ENCODE measurements at places on chromosomes 16 and 17.

- DNase-seq, result no peak
Observed at GRCh38 chr17:27282054-27282551, 11.8 kb upstream of the WSB1 start.

- peak; percentile 7 for DNase-seq
Observed at GRCh38 chr17:49910094-49910857, 58.7 kb upstream of the DLX4 start.

DNA sequence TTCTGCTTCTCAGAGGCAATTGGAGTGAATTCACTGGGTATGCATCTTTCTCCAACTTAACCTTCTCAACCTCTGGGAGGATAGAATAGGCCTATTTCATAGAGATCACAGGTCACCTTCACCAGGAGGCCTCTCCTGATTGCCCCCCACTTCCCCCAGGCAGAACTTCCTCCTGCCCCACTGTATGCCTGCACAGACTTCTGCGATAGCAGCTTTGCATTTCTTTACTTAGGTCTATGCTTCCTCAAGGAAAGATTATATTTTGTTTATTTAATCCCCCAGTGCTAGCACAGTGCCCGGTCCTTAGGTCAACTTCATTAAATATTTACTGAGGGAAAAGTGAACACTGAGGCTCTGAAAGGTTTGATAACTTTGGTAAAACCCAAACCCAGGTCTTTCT, 19.9 kb downstream of the MYO18A start:
- no peak for DNase-seq

- DNase-seq, result no peak
Observed at GRCh38 chr17:2901582-2901981, 105.3 kb downstream of the RAP1GAP2 start.

- no peak for DNase-seq
Observed at GRCh38 chr17:77248216-77249114, 107.7 kb downstream of the SEC14L1 start.

GRCh38 chr17:10815319-10815718, 11.4 kb upstream of the TMEM238L start:
- DNase-seq, result no peak

DNA sequence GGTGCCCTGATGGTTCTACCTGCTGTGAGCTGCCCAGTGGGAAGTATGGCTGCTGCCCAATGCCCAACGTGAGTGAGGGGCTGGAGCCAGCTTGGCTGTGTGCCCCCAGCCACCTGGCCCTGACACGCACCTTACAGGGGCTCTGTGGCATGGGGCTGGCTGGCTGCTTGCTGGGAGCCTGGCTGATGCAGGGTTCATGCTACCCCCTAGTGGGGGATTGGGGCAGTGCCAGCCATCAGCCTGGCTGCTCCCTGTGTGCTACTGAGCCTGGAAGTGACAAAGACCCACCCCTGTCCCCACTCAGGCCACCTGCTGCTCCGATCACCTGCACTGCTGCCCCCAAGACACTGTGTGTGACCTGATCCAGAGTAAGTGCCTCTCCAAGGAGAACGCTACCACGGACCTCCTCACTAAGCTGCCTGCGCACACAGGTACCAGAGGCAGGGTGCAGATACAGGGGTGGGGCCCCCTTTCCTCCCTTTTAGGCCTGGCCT, 5.7 kb downstream of the GRN start:
- DNase-seq, result peak; percentile 75

DNA sequence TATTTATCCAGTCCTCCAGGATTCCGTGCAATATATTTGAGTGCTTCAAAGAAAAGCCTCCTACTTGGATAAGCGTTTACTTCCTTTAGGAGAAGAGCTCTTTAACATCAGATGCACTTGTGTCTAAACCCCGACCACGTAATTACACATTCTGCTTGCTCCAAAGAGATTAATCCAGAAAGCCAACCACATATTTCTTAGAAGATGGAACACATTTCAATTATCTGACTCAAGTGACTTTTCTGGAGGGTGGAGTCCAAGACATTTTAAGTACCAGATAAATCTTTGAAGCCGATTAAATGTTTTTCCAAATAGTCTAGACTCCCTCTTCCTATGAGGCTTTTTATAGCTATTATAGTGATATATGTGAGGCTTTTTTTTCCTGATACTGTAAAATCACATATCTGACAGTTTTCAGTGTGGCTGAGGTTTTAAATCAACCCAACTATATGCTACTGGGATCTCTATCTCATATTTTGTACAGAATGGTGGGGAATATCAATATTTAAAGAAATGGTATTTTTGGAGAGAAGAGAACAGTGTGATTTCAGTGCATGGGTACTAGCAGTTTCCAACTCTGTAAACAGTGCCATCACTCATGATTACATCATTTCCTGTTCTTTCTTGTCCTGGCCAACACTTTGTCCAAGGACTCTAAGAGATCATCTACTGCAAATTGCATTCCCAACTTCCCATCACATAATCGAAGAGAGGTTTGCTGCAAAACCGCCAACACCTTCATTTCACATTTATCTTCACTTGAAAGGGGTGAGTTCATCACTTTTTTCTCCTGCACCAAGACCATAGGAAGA, 192.4 kb upstream of the HSBP1 start:
- no peak for DNase-seq

GRCh38 chr16:75420987-75421819, 12.1 kb downstream of the CFDP1 start:
- peak; percentile 29 for DNase-seq

DNA sequence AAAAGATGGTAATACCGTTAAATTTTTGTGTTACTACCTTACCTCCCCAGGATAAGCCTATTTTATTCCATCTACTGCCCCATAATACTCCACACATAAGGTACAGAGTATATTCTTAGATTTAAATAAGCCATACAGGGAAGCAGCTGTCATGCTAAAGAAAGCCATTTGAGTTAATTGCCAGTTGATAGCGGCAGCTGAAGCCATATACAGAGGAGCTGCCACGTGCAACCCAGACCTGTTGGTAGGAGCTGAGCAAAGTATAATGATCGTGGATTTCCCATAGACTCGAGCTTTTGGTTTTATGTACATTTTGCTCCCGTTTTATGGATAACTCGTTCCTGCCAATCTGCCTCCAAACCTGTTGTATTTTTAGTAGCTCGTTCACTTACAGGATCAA, 12.0 kb downstream of the CPSF4L start:
- no peak for DNase-seq

GRCh38 chr16:3807425-3808123, 72.9 kb downstream of the CREBBP start:
- DNase-seq, result no peak

DNA sequence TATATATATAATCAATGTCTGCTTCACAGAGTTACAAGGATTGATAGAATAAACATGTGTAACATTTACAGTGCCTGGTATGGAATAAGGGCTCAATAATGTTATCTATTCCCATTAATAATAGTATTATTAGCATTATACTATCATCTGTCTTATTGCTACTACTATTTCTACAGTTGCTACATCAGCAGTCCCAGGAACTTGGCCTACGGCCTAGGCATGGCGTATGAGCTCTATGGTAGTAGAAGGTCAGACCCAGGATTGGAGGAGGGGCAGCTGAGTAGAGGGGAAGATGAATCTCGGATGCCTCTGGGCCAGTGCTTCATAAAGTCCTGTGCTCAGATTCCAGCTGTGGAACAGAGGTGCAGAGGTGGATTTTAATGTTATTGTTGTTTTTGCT, 146.3 kb upstream of the TBX2 start:
- no peak for DNase-seq

- DNase-seq, result no peak
Observed at GRCh38 chr17:59121901-59122480, 15.3 kb upstream of the TRIM37 start.

DNA sequence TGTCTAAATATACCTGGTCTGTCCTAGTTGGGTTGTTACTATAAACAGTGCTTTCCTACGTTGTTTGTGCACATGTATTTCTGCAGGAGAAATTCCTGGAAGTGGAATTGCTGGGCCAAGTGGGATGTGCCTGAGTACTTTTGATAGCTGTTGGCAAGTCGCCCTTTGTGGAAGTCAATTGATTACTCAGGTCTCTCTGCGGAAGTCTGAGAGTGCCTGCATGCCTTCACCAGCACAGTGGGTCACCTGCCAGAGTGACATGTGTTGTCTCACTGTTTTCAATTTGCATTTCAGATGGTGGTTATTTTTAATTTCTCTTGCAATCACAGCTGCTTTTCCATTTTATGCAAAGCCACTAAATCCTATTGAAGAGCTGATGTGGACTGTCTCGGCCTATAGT, 2.3 kb upstream of the MVD start:
- DNase-seq, result no peak
